ENCODE measurements at places on chromosomes 2 and 18.

DNA sequence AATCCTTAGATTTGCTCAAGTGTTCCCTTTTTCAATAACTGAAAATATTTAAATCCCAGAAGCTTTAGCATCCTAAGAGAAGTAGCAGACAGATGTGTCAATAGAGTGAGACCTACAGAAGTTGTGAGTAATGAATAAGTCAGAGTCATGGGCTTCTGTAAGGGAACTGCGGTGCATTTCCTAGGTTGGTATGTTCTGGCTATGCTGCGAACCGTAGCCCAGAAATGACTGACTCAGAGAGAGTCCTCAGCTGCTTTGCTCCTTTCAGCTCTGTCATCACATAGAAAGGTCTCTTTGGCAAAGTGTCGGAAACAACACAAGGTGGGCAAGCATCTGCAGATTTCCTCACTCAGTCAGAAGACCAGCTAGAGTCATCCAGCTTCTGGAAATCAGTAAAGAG, 297.1 kb downstream of the ARHGAP15 start:
- DNase-seq: no peak

DNA sequence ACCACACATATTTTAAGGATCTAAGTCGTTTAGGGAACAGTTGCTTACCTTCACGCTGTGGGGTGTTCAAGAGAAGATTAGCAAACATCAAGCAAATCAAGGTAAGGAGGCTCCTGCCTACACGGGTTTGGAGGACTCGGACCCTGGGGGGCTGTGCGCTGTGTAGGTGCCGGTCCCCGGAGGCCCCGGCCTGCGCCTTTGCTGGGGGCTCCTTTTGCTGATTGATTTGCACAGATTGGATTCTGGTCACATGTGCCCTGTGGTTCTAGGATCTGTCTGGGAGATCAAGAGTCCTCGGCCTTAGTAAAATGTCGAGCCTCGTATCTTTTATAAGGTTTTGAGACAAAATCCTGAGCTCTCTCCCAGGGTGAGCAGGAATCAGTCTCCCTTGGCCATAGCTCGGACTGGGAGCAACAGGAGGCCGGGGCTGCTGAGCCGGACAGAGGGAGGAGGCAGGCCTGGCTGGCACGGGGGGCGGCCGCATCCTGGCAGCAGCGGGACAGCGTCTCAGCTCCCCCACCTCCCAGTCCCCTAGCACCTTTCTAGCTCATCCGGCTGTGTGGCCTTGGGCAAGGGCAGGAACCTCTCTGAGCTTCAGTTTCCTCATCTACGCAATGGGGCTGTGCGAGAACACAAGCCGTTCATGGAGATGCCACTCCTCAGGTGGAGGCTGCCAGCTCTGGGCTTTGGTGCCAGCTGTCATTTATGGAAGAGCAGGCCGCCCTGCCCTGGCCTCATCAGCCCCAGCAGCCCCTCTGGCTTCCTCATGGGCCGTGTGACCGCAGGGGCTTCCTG, 147.2 kb downstream of the MBP start:
- DNase-seq: no peak

GRCh38 chr2:135743860-135744259, 2.2 kb downstream of the UBXN4 start:
- no peak for DNase-seq

DNA sequence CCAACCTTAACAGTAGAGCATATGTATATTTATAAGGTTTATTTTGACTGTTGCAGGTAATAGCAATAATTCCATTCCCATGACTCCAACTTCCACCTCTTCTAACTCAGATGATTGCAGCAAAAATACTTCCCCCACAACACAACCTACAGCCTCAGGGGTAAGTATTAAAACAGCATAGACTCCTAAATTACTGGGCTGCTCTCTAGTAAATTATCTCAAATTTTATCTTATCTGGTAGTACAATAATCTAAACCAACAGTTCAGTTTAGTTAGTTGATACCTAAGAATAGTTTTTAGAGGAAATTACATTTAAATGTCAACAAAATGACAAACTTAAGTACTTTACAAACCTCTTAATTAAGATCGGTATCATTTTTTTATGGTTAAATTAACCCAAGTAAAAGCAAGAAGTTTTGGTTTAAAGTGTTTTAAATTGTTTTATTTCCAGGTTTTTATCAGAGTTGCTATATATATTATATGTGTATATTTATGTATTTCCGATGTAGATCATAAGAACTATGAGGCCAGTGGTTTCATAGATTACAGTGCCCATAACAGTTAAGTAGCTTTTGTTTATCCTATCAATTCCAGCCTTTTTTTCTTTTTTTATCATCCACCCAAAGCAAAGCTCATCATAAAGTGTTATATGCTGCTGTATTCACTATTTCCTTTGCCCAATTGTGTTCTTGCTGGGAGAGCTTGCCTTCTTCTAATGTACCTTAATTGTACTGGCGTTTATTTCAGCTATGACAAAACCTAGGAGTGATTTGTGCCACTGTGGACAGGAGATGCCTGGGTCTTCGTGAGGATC, 13.7 kb downstream of the GATA6 start:
- no peak for DNase-seq

GRCh38 chr2:239121600-239122012, 273.7 kb downstream of the TWIST2 start:
- peak; percentile 34 for DNase-seq

DNA sequence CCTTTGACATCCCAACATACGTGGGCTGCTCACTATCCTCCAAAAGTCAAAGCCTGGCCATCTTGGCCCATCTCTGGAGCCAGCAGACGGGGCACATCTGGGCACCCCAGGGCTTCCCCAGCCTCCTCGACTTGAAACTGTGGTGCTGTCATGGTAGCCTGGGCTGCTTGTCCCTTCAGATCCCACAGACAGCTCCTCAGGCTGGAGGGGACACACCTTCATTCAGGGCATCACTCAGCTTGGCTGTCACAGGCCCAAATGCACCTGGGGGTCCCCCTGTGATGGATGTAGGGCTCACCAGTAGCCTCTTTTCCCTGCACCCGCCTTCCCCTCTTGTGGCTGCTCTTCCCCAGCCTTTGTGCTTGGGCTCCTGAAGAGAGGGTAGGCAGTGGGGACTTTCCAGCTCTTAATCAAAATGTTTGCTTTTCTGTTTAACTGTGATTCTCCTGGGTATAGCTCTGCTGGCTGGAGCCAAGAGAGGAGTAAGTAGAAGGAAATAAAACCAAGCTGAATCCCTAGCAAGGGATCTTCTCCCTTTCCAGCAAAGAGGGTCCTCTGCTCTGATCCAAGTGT, 92.3 kb downstream of the GYPC start:
- no peak for DNase-seq

DNA sequence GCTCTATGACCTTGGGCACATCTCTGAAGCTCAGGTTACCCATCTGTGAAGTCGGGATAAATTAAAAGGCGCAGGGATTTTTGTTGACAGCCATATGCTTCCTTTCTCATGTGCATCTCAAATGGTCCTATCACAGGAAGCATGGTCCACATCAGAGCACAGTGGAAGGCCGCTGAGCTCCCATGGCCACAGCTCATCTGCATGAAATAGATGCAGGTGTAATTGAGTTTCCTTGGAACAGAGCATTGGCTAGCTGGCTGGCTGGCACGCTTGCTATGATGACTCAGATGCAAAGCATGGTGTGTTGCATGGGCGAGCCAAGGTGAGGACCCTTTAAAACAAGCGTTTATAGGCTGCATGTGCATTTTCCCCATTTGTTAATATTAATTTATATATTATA, 79.3 kb downstream of the TXNL1 start:
- DNase-seq: no peak

DNA sequence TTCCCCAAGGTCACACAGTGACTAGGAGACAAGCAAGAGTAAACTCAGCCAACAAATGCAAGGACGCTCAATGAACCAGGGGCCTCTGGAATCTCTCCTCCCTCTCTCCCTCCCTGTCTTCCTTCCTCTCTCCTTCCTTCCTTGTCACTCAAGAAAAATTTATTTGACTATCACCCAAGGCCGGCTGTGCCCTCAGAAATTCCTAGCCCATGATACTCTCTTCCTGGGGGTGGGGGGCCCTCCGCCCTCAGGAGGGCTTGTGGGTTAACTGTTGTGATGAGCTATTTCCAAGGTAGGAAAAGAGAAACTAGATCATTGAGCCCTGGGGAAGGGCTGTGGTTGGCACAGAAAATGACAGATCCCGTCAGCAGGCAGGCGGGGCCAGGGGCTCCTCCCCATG, 21.7 kb downstream of the INHBB start:
- DNase-seq: no peak

DNA sequence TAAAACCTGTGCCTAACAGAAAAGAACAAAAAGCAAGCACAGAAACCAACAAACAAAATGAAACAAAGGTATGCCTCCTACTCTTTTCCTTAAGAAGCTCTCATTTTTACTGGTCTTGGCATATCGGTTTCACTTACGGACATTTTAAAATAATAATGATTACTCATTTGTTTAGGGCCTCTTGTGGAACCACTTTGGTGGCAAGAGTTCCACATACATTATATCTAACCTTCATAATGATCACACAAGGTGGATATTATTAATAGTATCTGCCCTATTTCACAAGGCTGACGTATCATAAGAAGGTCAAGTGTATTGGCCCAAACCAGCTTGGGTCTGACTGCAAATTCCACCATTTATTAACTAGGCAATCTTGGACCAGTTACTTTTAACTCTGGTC, 304.7 kb downstream of the TCF4 start:
- DNase-seq: no peak

- DNase-seq: no peak
These were observed 140.3 kb upstream of the FOSL2 start for GRCh38 chr2:28252311-28252710.

DNA sequence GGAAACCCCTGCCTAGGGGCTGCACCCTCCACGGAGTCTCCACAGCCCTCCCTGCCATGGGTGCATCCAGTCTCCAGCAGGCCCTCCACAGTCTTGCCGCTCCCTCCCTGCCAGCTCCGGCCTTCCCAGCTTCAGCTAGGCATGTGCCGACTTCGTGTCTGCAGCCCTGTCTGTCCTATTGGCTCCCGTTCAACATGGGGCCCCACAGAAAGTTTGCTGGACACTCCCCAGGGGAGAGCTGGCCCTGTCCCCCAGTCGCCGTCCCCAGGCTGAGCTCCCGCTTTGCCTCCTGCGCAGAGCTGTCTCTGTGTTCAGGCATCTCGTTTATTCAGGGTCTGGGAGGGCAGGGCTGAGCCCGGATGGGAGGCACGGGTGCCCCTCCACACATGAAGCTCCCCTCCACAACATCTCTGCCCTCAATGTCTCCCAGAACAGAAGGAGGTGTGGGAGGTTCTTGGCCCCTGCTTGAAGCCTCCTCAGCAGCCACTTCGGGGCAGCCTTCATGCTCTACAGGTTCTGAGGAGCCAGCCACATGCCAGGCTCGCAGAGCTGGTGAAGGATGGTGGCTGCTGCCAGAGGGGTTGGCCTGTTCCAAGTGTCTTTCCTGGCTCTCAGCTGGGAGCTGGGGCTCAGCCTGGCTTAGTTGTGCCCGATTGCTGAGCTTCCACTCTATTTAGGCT, 120.1 kb upstream of the PXDN start:
- no peak for DNase-seq

GRCh38 chr2:99680946-99681345, 191.1 kb upstream of the REV1 start:
- no peak for DNase-seq

DNA sequence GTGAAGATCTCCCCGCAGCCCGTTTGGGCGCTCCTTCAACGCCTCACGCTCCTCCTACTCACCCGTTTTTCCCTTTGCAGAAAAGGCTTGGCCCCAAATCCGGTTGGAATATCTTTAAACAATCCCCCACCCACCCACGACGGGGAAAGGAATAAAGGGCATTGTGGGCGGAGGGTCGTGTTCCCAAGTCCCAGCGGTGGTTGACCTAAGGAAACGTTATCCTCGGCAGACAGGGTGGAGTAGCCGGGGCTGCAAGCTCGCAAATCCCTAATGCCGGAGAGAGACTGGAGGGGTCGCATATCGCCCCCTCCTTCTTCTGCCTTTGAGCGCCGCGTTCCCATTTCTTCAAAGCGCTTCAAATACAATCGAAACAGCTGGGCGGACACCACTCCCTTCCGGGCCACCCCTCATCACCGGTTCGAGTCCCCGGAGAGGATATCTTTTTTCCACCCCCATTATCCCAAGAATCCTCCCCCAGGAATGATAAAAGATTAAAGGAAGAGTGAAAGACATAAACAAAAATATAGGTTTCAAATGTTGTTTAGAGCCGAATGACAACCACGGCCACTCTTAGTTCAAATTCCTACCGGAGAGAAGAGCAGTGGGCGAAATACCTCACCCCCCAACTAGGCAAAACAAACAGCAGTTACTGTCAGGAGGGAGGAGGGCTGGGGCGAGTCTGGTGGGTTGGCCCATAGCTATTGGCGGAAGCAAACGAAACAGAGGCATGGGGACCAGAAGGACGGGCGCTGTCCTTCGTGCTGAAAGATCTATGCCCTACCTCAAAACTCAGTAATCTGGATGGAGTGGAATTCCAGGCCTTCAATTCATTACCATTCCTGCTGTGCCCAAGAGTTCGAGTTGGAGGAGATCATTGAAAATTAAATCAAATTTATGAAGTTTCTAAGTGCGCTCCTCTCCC, 2.8 kb upstream of the GAD1 start:
- peak; percentile 45 for DNase-seq

DNA sequence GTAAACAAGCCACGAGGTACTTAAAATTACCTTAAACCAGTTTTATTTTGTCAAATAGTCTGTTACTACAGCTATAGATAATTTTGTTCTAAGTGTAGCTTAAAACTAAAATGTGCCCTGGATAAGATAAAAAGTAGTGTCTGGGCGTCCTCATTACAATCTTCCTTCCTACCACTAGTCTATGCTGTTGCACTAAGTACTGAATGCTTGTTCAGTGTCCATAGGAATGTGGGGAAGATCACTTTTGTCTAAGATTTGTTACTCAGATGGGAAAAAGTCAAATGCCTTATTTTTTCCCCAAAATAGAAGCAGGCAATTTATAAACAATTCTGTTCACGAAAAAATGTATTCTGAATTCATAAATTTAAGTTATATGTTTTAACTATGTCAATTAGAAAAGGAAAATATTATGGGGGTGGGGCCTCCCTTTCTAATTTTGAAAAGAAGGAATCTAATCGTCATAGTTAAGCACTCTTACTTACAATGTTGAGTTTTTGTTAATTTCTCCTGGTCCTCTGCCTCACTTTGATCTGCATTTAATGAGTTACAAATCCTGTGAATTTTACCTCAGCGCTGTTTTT, 140.4 kb upstream of the VRK2 start:
- peak; percentile 80 for DNase-seq

GRCh38 chr2:226580403-226580802, 219.2 kb downstream of the IRS1 start:
- DNase-seq: no peak

- DNase-seq: no peak
These were observed 39.0 kb downstream of the HS1BP3 start for GRCh38 chr2:20611844-20612356.

GRCh38 chr18:5543773-5544389, at the start of gene EPB41L3:
EPB41L3 (minus strand) TSS chr18:5543997; CDS start chr18:5489183, 54,814 bp downstream.
- peak; percentile 36 for DNase-seq

DNA sequence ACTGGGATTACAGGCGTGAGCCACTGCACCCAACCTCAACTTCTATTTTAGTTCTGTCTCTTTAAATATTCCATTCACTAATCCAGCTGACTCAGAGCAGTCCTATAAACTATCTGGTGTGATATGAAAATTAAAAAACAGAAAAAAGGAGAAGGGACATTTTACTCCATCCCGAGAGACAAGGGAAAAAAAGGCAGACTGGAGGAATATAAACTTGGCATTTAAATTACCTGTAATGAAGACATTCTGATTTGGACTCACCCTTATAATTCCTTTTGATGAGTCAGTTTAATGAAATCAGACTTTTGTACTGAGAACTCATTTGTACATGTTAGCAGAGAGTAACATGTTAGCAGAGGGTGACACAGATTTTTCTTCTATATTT, 74.8 kb upstream of the RIOK3 start:
- DNase-seq: no peak

All from SK-MEL-5 (cell line).